ENCODE measurements at places on chromosomes 6 and 20.

- peak; percentile 22 for DNase-seq
These were observed 41.2 kb upstream of the KCNG1 start for GRCh38 chr20:51064137-51064536.

GRCh38 chr6:155946860-155947259, 491.2 kb upstream of the NOX3 start:
- DNase-seq, result no peak

DNA sequence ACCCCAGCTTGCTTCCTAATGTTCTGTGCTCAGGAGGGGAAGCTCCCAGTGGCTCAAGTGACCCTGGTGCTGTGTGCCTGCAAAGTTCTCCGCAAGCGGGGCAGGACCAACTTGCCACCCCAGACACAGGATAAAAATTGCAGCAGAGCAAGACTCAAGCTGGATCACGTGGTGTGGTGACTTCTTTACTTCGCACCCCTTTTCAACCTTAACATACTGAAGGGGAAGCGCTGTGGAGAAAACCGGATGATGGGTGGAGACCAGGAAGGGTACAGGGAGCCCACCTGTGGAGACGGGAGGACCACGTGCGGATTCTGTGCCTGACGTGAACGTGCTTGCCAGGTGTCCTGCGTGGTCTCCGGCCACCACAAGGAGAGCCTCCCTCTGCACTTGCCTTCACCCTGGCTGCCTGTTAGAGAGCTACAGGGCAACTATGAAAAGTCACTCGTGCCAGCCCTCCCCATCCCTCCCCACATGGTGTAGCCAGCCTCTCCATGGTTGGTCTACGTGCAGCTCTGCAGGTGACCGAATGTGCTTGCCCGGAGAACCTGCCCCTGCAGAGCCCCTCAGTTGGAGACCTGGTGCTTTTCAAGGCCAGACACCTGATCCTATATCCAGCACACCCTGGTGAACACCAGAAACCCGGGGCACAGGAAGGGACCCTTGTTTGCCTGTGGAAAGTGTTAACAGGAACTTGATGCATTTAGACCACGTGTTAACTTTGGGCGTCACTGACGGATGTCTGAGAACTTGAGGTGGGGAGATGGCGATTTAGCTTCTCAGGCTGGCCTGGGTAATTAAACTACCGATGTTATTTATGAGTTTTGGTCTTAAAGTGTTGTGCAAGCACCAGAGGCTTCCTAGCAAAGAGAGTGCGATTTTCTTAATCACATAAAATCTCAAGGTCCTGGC, 23.9 kb upstream of the DACT2 start:
- DNase-seq, result no peak

DNA sequence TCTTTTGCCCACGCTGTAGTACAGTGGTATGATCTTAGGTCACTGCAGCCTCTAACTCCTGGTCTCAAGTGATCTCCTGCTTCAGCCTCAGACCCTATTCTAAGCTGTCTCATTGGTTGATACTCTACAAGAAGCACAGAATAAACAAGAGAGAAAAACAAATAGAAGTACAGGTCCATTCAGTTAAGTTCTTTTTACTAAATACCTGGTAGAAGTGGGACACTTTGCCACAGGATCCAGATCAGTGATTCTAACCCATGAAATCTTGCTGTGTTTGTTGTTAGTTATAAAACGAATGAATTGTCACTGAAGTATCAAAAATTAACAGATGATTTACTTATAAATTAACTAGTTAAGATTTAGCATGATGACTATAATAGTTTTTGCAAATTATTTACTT, 76.7 kb downstream of the SCAND1 start:
- DNase-seq, result no peak

GRCh38 chr20:45058168-45058850, 42.6 kb downstream of the KCNS1 start:
- DNase-seq, result no peak

DNA sequence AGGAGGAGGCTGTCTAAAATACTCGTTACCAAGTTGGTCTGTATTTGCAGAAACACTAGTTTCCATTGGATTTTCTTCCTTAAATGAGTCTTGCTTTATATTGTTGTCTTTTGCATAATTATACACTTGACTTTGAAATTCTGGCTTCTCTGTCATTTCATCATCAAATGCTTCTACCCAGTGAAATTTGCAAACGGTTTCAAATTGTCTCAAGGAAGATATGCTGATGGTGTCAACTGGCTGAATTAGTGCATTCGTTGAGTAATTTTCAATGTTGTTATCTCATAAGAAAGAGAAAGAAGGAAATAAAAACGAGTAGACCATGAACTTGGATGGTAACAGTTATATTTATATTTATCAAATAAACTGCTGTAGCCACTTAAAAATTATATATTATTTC, 10.8 kb downstream of the CAGE1 start:
- DNase-seq, result no peak

DNA sequence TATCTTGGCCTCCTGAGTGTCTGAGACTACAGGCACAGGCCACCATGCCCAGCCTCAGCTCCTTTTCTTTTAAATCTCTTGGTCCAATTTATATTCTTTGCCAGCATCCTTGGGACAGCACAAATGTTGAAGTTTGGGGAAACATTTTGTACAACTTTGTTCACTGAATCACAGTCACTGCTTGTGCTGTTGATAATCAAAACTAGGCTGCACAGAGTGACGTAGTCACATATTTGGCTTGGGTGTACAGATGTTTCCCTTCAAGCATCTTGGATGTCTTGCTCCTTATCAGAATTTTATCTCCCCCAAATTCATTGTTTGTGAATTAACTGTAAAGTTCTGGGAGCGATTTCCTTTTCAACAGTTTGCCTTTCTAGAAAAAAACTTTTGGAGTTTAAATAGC, 17.9 kb downstream of the CARMIL1 start:
- no peak for DNase-seq

DNA sequence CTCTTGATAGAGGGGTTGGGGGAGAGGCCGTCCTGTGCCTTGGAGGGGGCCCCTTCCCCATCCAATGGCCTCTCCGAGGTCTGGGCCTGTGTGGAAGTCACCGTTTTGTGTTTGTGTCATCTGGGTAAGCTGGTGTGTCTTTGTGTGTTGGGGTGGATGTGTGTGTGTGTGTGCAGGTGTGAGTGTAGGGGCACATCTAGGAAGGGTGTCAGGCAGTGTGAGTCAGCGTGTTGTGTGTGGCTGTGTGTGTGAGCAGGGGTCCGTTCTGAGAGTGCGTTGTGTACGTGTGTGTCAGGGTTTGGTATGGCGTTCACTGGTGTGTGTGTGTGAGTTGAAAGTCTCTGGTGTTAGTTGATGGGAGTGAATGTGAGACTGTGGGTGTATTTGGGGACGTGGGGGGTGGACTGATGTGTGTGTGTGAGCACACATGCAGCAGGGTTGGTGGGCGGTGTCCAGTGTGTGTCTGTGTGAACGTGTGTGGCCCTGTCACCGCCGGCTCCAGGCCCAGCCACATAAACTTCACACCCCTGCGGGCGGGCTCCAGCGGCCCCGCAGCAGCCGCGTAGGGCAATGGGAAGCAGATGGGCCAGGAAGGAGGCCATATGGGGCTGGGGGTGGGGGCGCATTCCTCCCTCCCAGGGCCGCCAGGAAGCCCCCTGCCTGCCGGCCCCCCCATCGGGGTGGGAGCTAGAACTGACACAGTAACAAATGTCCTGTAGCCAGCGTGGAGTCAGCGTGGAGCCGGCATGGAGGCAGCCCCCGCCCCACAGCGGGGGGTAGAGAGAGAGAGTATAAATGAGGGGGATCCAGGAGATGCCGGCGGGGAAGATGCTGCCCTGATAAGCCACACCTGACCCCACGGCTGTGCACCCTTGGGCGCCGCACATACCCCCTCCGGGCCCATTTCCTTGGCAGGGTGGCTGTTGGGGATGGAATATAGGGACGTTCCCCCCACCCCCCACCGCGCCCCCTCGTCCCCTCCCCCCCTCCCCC, 32.1 kb downstream of the SNAI1 start:
- no peak for DNase-seq

- no peak for DNase-seq
These were observed 207.6 kb downstream of the OGFRL1 start for GRCh38 chr6:71496018-71496721.

DNA sequence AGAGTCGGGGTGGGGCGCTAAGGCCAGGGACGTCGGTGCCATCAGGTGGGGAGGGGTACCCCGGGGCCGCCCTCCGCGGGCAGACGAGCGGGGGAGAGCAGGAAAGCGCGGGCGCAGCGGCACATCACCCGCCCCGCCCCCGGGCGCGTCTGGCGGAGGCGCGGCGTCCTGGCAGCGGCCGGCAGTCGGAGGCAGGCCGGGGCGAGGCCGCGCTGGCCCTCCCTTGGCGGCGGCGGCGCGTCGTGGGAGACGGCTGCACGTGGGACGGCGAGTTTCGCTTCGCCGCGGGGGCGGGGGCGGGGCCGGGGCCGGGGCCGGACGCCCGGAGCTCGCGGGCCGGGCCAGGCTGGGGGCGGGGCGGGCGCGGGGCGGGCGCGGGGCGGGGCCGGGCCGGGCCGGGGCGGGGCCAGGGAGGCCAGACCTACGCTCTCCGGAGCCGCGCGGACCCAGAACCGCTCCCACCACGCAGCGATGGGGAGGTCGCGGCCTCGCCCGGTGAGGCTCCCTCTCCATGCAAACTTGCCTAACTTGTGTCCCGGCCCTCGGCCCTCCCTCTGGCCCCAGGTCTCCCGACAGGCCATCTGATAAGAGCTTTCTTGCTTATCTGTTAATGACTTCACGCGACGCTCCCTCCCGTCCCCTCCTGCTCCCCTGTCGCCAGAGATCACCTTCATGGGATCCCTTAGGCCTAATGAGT, 12.5 kb downstream of the ITPR3 start:
- peak; percentile 69 for DNase-seq

DNA sequence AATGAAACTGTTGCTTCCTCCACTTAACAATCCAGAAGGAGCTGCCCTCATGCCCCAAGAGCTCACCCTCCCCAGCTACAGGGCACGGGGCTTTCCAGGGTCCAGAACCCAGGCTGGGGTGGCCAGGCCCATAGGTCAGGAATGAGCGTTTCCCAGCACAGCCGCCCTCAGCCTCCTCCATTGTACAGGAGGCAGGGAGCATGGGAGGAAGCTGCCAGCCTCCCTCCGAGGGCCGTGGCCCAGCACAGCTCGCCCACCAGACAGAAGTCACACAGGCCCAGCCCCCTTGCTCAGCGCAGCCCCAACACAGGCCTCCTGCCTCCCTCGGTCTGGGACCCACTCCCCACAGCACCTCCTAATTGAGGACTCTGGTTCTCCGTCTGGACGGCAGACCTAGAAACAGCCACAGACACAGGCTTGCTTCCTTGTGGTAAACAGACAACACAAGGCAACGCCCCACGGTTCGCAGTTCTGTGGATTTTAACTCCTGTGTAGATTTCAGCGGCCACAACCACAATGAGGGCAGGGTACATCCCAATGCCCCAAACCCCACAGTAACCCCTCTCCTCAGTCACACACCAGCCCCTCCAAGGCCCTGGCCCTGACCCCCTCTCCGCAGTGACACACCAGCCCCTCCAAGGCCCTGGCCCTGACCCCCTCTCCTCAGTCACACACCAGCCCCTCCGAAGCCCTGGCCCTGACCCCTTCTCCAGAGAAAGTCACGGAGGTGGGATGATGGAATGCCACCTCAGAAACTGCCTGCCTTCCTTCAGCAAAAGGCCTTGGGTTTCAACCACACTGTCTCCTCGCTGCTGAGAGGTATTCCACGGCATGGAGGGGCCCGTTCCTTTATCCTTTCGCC, 173.5 kb downstream of the DLL1 start:
- no peak for DNase-seq

Data from stimulated activated CD4-positive, alpha-beta T cell treated with anti-CD3 and anti-CD28 coated beads, Interleukin-15, amount 100 ng/mL, for 24 hours (primary cell).